Stimulated activated CD4-positive, alpha-beta T cell treated with anti-CD3 and anti-CD28 coated beads, Interleukin-15, amount 100 ng/mL, for 1 hour (primary cell): ENCODE measurements at places on chromosomes 7 and 10.

DNA sequence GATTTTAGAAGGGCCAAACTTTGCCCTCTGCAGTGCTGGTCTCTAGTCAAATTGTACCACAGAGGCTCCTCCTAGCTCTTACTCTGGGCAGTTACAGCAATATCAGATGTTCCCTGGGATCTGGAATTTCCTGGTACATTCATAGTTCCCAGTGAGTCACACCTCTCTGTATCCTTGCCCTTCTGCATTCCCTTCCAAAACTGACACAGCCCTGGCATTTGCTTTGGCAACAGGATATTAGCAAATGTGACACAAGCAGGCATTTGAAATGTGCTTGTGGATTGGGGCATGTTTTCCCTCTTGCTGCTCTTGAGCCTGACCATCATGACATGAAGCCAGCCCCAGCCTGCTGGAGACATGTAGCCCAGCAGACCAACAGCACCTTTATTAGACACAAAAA, 284.7 kb upstream of the AKR1E2 start:
- DNase-seq, result no peak

DNA sequence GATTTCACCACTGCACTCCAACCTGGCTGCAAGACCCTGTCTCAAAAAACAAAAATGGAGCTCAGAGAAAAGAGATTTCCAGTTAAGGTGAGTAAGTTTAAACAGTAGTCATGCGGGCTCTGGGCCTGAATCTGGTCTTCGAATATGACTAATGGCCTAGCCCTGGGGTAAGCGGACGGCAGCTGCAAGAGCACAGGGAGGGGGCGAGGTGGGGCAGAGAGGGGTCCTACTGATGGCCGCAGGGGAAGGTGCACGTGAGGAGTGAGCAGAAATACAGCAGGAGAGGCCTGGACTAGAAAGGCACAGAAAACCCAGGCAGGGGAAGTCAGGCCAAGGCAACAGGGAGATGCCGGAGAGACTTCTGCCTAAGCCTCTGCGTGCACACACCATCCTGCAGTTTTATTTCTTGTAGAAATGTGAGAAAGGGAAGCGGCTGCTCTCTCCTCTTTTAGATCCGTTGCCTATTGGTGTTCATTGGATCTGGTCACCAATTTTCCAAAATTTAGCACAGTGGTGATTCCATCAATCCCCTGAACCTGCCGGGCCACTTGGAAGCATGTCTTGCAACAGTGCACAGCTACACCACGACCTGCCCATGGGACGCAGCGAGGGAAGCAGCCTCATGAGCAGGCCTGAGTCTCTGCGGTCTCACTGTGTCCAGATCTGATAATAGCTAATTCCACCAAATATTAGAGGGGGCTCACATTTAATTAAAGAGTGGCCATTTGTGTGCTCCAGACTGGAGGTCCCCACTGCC, 139.0 kb downstream of the PAXIP1 start:
- DNase-seq, result no peak

DNA sequence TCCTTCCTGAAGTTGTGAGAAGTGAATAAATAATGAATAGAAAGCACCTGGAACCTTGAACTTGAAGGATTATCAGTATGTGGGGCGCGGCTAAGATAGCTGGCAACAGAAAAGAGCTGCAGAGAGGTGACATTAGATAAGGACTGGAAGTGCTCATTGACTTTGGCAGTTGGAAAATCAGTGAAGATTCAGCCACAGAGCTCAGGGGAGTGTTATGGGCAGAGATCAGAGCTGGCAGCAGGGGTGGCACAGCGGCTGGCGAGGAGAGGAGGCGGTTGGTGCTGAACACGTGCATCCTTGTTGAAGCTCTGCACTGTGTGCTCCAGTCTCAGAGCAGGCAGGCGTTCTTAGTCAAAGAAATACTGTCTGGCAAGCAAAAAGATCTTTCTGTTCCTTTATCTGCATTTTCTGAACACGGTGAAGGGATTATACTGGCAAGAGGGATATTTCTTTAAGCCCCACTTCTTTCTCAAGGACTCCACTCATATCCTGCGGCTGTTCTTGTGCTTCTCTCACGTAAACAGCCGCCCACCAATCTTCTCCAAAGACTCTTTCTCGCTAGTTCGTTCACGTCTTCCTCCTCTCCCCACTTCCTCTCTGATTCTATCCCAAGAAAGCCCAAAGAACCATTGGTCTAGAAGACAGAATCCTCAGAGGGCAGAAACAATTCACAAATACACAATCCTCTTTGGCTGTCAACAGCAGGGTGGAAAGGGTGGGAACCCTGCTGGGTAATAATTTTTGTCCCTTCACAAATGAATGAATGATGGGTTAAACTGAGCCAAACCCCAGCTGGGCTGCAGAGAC, 38.6 kb upstream of the ADD3 start:
- no peak for DNase-seq

DNA sequence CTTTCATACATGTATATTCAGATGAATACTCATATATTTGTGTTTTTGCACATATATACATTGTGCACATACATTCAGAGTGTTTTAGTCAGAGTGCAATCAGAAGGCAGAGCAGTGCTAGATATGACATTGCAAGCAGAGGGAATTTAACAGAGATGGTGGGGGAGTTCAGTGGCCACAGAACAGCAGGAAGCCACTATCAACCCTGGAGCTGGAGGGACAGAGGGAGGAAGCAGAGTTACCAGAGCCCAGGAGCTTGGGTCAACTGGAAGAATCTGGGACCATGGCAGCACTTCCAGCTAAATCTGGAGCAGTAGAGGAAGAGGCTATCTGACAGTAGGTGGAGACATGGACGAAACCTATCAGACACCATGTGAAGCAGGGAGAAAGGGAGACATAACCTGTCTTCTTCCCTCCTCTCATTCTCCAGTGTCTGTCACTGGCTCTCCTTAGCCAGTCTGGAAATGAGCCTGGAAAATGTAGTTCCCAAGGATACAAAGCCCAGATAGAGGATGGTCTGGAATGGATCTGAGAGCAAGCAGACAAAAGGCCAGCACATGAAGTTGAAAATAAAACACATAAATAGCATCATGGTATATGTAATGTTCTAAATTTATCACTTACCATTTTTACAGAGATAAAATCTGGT, 33.6 kb upstream of the HERPUD2 start:
- no peak for DNase-seq

- no peak for DNase-seq
Measured at GRCh38 chr10:86599729-86600128, 54.6 kb upstream of the OPN4 start.

GRCh38 chr7:140680886-140681285, 8.1 kb downstream of the ADCK2 start:
- no peak for DNase-seq

DNA sequence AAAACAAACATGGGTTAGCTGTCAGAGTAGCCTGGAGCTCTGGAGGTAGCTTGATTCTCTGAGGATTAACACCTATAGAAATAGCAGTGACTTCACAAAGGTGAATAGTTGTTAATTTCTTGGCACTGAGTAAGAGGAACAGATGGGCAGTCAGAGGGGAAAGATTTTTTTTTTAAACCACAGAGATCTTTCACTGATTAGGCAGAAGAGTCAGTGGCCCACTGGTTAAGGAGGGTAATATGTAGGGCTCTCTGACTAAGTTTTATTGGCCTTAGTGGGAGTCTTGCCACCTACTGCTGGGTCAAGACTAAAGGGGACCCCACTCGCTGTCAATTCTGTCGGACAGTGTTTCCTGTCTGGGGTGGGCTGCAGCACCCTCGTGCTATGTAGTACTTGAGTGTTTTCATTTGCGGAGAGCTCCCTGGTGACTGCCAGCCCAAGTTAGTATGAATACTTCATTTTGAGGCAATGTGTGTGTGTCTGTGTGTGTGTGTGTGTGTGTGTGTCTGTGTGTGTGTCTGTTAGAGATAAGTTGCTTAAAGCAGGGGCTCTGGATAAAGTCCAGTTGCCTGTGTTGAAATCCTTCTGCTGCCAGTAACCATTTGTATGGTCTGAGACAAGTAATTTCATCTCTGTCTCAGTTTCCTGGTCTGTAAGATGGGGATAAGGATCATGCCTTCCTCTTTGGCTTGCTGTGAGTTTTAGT, 145.2 kb downstream of the ARID5B start:
- DNase-seq, result no peak

GRCh38 chr7:99090771-99091542, 53.0 kb downstream of the SMURF1 start:
- no peak for DNase-seq

GRCh38 chr7:33940503-33940902, 35.2 kb downstream of the BMPER start:
- DNase-seq, result no peak

DNA sequence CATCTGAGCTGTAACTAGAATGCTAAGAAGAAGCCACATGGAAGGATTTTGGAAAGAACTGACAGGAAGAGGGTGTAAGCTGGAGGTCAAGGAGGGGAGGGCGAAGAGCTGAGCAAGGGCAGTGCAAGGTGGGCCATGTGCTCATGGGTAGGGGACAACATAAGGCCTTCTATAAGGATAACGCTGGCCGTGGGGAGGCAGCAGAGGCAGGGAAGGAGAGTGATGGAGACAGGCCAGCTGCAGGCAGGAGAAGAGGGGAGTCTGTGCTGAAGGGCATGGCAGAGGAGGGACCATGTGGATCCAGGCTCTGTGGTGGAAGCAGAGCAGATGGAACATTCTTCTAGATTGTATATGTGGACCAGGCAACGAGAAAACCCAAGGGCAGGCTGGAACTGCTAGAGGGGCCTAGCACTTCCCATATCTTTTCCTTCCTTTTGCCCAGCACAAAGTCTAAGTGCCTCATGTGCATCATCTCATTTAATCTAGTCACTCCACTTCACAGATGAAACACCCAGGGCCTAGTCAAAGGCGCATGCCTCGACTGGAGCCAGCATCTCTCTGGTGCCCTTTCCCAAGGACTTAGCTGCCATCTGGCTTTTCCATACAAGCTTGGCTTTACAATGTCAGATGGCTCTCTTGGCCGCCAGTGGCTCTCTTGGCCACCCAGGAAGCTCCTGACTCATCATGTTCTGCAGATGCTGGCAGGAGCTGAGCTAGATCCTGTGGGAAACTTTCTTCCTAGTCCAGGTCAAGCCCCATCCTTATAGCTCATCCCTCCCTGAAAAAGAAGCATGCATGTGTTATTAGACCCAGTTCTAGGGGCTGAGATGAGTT, 6.6 kb downstream of the LRRC18 start:
- DNase-seq, result no peak

DNA sequence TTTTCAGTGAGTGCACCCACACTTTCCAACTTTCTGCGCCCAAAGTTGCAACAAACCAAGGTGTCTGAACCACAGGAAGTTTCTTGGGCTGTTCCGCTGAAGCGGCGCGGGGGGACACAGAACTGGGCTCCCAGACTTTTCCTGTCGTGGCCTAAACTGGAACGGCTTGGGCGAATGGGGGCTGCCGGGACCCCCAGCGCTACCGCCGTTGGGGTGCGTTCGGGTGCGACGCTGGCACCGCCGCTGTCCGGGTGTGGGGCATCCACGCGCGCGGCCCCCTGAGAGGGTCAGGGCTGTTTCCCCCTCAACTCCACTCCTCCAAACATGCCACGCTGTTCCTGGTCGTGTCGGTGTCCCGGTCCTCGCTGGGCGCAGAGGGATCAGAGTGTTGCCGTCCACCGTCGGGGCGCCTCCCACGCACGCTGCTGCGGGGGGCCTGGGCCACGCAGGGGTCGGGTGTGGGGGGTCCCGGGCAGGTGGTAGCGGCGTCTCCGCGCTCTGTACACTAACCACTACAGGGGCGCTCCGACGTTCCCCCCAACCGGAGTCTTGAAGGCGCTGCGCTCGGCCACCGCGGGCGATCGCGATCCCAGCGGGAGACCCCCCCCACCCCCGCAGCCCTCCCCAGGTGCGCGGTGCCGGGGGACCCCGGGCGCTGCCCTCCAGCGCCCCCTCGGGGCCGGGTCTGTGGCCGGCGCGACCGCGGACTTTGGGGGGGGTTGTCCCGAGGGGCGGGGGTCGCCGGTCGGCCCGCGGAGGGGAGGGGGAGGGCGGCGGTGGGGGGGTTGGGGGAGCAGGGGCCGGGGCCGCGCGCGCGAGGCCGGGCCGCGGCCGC, 2.2 kb upstream of the CUX1 start:
- DNase-seq, result peak; percentile 59

DNA sequence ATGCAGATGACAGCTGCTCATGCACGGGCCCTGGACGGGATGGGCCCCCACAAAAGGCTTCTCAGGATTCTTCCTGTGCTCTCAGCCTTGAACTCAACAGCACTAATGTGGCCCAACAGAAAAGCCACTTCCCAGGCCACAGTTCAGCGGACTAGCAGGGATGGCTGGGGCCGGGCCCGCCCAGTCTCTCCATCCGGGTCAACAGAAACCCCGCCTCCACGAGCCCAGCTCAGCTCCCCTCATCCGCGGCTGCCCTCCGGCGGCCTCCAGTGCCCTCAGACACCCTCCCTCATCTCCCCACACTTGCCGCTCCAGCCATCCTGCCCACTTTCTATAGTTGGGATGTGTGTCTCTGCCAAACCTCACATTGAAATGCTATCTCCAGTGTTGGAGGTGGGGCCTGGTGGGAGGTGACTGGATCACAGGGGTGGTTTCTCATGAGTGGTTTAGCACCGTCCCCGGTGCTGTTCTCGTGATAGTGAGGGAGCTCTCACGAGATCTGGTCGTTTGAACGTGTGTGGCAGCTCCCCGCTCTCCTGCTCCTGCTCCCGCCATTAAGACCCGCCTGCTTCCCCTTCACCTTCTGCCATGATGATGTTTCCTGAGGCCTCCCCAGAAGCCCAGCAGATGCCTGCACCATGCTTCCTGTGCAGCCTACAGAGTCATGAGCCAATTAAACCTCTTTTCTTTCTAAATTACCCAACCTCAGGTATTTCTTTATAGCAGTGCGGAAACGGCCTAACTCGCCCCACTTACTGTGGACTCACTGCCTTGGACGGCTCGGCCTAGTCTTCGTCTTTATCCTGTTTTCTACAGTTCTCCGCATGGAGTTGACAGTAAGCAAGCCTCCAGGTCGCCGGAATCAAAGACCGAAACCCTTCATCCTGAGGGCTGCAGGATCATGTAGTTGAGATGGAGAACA, 169.9 kb upstream of the RNF32 start:
- no peak for DNase-seq

DNA sequence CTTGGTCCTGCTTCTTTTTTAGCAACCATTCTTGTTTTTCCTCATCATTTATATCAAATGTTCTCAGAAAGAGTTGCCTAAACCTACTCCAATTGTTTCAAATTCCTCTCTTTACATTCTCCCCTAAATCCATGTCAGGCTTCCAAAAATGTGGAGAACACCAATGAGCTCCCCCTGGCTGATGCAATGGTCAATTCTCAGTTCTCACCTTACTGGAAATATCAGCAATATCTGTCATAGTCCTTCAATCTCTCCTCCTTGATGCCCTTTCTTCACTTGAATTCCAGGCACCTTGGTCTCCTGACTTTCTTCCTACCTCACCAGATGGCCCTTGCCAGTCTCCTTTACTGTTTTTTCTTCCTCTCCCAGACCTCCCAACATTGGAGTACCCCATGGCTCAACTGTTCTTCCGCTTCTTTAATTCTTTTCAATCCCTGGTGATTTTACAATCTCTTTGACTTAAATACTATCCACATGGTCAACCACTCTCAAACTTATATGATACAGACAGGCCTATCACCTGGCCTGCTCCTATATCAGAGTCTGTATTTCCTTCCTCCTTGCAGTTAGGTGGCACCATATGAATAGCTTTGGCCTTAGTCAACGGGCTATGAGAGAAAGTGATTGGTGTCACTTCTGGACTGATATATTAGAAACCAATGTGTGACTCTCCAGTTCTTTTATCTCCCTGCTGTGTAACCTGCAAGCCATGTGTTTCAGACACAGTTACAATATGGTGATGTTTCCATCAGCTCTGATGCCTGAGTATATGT, 47.4 kb upstream of the CAV2 start:
- no peak for DNase-seq
